Dermis blood vessel endothelial cell (primary cell): ENCODE measurements at places on chromosomes 13 and 19. TPM values are rescaled to one million over a fixed set of nuclear protein-coding genes. Genes with fewer than 3 reads are reported as not detected.

NDFIP2 gene
- 20.1 and 30.3 TPM in 2 replicates for total RNA-seq

NMRK2 gene
- not detected in 2 replicates for total RNA-seq

NKPD1 gene
- 0.34 and 0.37 TPM in 2 replicates for total RNA-seq

ADPRHL1 gene
- 1.0 and 1.7 TPM in 2 replicates for total RNA-seq

ZNF284 gene
- total RNA-seq = 2.4 and 3.4 TPM in 2 replicates

CAPN12 gene
- 0.05 TPM in 1 of 2 replicates, not detected in the other for total RNA-seq

DAND5 gene
- 0.09 and 0.17 TPM in 2 replicates for total RNA-seq

C1QTNF9B gene
- not detected in 2 replicates for total RNA-seq

HIPK4 gene
- under 0.01 and 0.05 TPM in 2 replicates for total RNA-seq

ZNF729 gene
- total RNA-seq = not detected in 2 replicates

CD70 gene
- total RNA-seq = 0.14 TPM in 1 of 2 replicates, not detected in the other

KLK15 gene
- not detected in 2 replicates for total RNA-seq

CD209 gene
- under 0.01 TPM in 1 of 2 replicates, not detected in the other for total RNA-seq

RNF113B gene
- total RNA-seq = not detected in 2 replicates

HSPB6 gene
- 0.17 and 1.2 TPM in 2 replicates for total RNA-seq

ZNF529 gene
- total RNA-seq = 7.0 and 10.4 TPM in 2 replicates

FNDC3A gene
- 55.3 and 63.9 TPM in 2 replicates for total RNA-seq

UQCR11 gene
- 48.8 and 62.1 TPM in 2 replicates for total RNA-seq

TSHZ3 gene
- 0.88 and 3.2 TPM in 2 replicates for total RNA-seq

TGFBR3L gene
- 0.19 TPM in 1 of 2 replicates, not detected in the other for total RNA-seq

PNMA8B gene
- total RNA-seq = under 0.01 and 0.17 TPM in 2 replicates

ZFP28 gene
- 8.0 and 8.1 TPM in 2 replicates for total RNA-seq

DZIP1 gene
- 4.0 and 5.3 TPM in 2 replicates for total RNA-seq

PSPN gene
- total RNA-seq = 0.85 and 1.1 TPM in 2 replicates

UNC13A gene
- total RNA-seq = under 0.01 and 0.09 TPM in 2 replicates

CEACAM1 gene
- 24.5 and 27.5 TPM in 2 replicates for total RNA-seq

IGFL4 gene
- not detected in 2 replicates for total RNA-seq
